ENCODE measurements at places on chromosomes 11 and 22.

GRCh38 chr11:30504468-30504867 lies 81.7 kb downstream of the MPPED2 start:
- H3K27me3 ChIP-seq, result no peaks in the 10 kb centered on the region
- peaks cover 3% of the 10 kb centered on the region for H3K36me3 ChIP-seq
- DNase-seq, result no peak

GRCh38 chr11:69920345-69921127 lies 101.3 kb upstream of the FGF3 start:
- DNase-seq, result no peak
- H3K4me1 ChIP-seq, result no peaks in the 10 kb centered on the region
- H3K4me3 ChIP-seq, result no peak overlapping the region
- H3K27me3 ChIP-seq, result peaks cover 59% of the 10 kb centered on the region
- H3K27ac ChIP-seq, result no peak overlapping the region
- no peaks in the 10 kb centered on the region for H3K36me3 ChIP-seq

DNA sequence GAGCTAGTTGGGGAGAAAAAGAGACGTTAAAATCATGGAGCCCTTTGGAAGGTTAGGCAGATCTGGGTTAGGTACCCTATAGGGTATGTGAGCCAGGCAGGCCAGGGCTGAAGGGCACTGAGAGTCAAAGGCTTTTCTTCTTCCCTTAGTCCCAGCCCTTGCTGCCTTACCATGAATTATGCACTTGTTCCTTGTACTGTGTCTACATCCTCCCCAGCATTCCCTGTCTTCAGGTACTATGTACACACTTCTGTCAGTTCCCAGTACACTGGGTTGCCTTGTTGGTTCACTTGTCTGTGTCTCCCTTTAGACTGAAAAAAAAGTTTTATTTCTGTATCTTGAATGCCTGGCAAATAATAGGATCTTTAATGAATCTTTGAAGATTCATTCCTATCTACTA lies 16.9 kb downstream of the RNF185 start:
- peaks cover 6% of the 10 kb centered on the region for H3K36me3 ChIP-seq
- no peaks in the 10 kb centered on the region for H3K27me3 ChIP-seq
- no peak overlapping the region for H3K4me3 ChIP-seq
- H3K27ac ChIP-seq, result peak overlapping the region; percentile 73
- DNase-seq, result no peak

DNA sequence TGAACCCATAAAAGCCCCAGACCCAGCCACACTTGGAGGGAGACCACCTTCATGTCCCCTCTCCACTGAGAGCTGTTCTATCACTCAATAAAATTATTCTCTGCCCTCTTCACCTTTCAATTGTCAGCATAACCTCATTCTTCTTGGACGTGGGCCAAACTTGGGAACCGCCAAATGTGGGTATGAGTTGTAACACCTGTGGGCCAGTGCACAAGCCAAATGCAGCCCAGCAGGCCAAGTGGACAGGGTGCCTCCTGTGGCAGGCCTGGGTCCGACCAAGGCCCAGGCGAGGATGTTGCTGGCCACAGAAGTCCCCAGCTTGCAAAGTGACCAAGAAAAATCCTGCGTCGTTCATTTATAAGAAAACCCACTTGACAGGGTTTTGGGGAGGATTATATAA lies 621.2 kb downstream of the METTL15 start:
- DNase-seq, result no peak
- H3K4me1 ChIP-seq, result peaks cover 6% of the 10 kb centered on the region
- H3K27me3 ChIP-seq, result no peaks in the 10 kb centered on the region
